ENCODE measurements at places on chromosomes 7 and 10. TPM values are rescaled to one million over a fixed set of nuclear protein-coding genes. Genes with fewer than 3 reads are reported as not detected.

Gene HHEX
- 109 TPM for total RNA-seq

Gene PON3
- 3.4 TPM for total RNA-seq

Gene TEX47
- not detected for total RNA-seq

GRCh38 chr10:103192089-103192450 lies 1.0 kb downstream of the NT5C2 start:
- DNase-seq: no peak

DNA sequence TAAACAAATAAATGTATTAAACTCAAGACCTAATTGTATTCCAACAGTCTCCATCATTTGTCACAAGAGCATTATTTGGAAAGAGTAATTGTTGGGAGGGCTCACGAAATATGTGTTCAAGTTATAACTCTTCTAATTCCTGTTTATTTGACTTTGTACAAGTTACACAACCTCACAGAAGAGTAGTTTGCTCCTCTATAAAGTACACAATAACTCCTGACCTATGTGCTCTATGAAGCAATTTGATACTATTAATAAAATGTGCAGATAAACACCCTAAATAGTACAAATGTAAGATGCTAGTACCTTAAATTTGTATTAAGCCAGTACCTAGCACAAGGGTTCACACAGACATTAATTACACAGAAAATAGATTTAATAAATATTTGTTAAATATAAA lies 285.8 kb downstream of the LRRTM3 start:
- DNase-seq: no peak

DNA sequence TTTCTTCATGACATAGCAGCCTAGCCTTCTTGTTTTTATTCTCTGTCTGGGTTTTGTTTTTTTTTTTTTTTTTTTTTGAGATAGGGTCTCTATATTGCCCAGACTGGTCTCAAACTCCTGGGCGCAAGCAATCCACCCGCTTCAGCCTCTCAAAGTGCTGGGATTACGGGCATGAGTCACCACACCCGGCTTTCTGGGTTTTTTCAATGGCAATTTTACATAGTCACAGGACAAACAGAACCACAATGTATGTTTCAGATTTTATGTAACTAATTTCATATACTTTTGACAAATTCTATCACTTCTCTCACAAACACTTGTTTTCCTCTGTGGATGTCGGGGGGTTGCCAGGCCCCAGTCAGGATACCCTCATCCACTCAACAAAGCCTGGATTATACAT lies 16.5 kb downstream of the DOCK4 start:
- DNase-seq: no peak

DNA sequence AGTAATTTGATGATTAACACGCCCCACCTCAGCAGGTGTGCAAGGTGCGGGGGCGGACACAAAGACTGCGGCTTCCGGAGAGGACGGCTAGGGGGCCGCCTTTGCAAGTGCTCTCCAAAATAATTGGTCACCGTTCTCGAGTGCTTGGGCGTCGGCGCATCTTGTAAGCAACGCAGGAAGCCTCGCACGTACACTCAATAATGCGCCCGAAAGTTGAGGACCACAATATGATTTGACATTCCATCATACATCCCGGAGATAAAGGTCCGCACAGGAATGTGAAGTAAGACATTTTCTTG lies 114.7 kb downstream of the EBF3 start:
- no peak for DNase-seq

Measured in endothelial cell of umbilical vein (primary cell).